ENCODE measurements at places on chromosomes 11 and 22. TPM values are rescaled to one million over a fixed set of nuclear protein-coding genes. Genes with fewer than 3 reads are reported as not detected.
A peak's percentile ranks its signal among the peaks of the same experiment; 100 is the strongest.

GRCh38 chr22:44575381-44576268 is 77.6 kb upstream of the RTL6 start:
- ATAC-seq, result no peak

DNA sequence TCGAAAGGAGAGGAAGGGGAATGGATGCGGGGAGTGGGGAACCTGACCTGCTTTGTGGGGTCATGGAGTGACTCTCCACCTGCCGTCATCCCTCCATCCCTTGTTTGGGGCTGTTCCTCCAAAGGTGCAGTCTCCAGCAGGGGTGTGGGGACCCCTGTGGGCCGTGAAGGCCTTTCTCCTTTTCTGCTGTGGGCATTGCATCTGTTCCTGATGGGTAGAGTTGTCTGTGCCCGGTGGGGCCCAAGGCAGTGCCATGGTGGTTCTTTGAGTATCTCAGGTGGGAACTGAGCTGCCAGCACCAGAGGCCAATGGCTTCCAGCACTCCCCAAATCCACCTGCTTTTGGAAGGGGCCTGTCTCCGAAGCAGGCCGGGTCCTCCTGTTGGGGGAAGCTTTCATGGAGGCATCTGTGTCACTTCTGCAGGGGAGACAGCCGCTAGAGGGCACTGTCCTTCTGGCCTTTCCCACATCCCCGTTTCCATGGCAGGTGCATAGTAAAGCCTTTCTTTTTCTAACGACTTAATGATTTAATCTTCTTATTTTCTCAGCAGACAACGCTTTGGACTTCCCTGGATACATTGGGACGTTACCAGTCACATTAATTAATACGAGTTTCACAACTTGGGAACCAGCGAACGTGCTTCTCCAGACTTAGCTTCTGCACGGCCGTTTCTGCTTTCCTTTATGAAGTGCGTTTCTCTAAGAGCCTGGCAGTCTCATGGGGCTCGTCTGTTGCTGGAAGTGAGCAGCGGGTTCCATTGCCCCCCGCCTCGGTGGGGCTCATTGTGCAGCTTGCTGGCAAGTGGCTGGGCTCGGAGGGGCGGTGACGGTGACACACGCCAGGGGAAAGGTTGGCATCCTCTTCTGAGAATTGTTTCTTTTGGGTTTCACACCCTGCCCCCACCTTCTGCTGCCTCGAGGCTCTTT is 57.1 kb downstream of the PARVB start:
- peak; percentile 77 for ATAC-seq

- no peak for ATAC-seq
Observed at GRCh38 chr11:134587345-134587744, 175.3 kb upstream of the B3GAT1 start.

DNA sequence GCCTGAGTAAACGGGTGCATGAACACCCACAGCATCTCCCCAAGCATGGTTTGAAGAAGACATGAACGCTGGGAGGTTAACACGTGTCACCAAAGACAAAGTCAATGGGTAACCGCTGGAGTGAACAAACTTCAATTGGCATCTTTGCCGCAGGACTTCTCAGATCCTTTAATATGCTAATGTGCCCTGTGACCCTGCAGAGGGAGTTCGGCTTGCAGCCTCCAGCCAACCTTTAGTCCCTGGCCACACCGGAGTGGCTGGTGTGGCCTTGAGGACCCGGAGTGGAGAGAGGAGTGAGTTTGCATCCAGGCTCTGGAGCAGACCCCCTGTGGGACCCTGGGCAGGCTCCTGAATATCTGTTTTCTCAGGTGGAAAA is 57.0 kb downstream of the FLRT1 start:
- no peak for ATAC-seq

Gene AMOTL1
- total RNA-seq, result 3.9 TPM

Gene CYB5R3
- 64.2 TPM for total RNA-seq

Data from motor neuron (in vitro differentiated cells).